ENCODE measurements at places on chromosomes 2 and 18.
A peak's percentile ranks its signal among the peaks of the same experiment; 100 is the strongest.

DNA sequence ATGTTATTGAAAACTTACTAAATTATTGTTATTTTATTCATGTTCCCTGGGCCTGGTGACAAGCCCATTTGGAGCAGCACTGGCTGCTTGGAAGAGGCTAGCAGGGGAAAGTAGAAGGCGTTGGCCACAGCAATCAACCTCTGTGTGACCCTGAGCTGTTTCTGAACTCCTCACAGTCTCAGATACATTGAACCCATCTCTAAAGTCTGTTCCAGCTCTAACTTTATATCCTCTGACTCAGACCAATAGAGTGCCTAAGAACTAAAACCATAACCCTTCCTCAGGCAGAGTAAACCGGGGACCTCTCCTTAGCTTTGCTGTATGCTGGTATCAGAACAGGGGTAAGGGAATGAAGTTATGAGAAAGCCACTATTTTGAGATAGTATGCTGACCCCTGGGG is 96.4 kb upstream of the NOL4 start:
- DNase-seq: no peak

- no peak for DNase-seq
Observed at GRCh38 chr2:28354920-28355520, 37.6 kb upstream of the FOSL2 start.

- DNase-seq: no peak
Observed at GRCh38 chr2:5074733-5075132, 617.5 kb upstream of the SOX11 start.

- peak; percentile 76 for DNase-seq
Observed at GRCh38 chr2:197707316-197708213, 2.4 kb downstream of the MARS2 start.

- no peak for DNase-seq
Observed at GRCh38 chr18:57002627-57003026, 144.3 kb upstream of the BOD1L2 start.

DNA sequence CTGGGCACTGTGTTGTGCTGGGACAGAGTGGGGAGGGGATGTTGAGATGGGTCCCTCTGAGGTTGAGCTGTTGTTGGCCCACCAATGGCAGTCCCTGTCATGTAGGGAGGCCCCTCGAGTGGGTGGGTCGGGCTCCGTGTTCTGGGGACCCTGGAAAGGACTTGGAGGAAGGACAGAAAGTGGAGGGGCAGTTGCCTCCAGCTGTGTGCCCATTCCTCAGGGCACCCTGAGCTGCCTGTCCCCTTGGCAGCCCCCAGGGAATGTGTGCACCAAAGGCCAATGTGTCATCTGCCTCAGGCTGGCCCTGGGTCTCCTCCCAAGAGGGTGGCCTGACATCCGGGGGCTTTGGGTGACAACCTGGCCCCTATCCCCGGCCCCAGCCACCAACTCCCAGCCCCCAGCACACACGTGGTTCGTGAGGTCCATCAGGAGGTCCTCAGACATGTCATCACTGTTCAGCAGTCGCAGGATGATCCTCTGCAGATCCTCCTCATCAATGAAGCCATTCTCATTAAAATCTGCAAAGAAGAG is 57.7 kb downstream of the CIB4 start:
- DNase-seq: no peak

DNA sequence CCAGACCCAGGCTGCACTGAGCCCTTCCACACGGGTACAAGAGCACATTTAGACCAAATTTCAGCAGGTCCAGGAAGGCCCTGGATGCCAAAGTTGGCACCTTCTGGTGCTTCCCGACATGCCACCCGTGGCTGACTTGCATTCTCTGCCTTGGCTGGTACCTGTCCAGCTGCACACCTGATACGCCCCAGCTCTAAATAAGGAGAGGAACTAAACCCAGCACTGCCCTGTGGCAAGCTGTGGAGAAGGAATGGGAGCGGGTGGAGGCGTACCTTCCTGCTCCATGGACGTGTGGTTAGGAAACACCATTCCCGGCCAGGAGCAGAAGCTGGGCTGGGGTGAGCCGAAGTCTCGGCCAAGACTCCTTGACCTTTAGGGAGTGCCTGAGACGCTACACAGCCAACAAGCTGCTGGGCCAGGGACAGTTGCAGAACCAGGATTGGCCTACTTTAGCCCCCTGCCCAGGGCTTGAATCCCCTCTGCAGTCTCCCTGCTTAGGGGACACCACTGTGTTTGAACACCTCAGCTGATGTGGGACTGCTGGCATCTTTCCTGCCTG is 86.5 kb upstream of the TAF1B start:
- DNase-seq: no peak

DNA sequence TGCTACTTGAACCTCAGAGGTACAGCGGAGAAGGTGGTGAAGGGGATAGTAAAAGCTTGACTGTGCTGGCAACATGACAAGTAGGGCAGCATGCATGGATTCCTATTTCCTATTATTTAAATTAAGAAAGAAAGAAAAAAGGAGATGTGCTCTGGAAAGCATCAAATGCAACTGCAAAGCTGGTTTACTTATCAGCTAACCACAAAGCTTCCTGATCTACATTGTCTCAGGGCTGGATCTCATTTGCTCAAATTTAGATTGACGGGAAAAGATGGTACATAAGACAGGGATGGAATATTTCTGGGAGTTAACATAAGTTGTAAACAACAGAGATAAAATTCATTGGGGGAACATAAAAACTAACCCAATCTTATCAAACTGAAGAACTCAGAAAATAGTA is 178.0 kb downstream of the RIT2 start:
- DNase-seq: no peak

DNA sequence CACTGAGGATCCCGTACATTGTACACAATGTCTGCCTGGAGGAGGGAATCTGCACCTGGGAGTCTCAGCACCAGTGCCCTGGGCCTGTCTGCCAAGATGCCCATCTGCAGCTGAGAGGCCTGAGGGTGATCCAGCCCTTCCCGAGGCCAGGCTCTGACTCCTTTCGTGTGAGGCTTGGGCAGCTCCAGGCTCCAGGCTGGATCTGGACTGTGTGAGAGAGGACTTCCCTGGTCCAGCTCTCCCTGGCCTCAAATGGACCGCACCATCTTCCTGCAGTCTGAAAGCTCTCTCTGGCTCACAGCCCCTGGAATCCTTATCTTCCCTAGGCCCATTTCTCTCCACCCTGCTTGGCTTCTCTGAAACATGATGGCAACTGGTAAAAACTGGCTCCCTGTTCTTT is 324.6 kb downstream of the DYSF start:
- no peak for DNase-seq

- no peak for DNase-seq
Observed at GRCh38 chr2:3125761-3126130, 251.9 kb downstream of the EIPR1 start.

GRCh38 chr2:29747786-29748470 is 173.5 kb downstream of the ALK start:
- peak; percentile 90 for DNase-seq

DNA sequence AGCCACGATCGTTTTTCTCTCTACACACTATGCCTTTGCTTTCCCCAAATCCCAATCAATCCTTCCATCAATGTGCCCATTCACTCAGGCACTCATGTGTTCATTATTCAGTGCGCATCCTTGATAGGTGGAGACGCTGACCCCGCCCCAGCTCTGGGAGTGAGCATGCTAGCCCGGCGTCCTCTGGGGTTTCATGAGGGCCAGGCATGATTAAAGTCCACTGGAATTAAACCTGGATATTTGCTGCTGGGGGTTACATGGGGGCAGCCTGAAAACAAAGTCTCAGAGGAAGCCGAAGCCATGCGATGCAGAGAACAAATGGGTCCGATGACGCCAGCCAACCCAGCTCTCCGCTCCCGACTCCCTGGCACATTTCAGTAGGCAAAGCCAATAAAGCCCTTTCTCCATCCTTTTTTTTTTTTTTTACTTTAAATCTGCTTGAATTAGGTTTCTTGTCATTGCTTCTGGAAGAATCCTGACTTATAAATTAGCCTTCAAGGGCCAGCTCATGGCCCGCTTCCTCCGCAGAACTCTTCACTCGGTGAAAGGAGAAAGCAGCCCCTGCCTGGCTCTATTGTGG is 316.4 kb upstream of the ID2 start:
- no peak for DNase-seq

DNA sequence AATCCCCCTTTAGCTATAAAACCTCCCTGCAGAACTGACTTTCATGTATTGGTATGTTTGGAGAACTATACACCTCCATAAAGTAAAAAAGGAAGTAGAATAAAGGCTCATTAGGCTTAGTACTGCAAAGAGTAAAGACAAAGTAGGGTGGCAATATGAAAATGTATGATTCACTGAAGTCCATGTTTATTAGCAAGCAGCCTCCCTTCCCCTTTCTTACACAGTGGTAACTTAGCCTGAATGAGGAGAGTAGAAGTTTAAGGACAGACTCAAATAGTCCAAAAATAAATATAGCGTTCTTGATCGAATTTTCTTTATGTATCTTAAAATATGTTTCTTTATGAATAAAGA is 1.5 kb downstream of the ZNF804A start:
- no peak for DNase-seq

- peak; percentile 39 for DNase-seq
Observed at GRCh38 chr18:28161608-28162599, 15.0 kb downstream of the CDH2 start.

DNA sequence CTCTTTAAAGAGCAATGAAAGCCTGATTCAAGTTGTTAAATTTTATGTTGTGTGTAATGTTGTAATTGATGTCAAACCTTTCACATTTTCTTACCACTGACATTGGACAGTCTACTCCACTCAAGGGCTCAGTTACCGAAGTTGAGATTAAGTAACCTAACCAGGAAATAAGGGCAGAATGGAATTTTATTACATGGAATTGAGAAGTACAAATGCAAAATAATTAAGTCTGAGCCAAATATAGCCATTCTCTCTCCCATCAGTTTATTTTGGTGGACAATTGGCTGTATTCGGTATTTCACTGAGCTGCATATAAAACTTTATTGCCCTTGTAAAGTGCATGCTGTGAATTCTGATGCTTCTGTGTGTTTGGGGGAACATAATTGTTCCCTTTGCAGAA is 231.5 kb downstream of the TTC32 start:
- DNase-seq: no peak

DNA sequence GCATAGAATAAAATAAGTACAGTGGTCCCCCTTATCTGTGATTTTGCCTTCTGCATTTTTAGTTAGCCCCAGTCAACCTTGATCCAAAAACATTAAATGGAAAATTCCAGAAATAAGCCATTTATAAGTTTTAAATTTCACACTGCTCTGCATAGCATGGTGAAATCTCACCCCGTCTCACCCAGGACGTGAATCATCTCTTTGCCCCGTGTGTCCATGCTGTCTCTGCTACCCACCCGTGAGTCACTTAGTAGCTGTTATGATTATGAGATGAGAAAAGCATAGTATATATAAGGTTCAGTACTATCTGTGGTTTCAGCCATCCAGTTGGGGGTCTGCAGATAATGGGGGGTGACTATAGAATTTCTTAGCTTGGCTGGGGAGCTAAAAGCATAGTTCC is 67.3 kb downstream of the RHBDD1 start:
- DNase-seq: peak; percentile 66

DNA sequence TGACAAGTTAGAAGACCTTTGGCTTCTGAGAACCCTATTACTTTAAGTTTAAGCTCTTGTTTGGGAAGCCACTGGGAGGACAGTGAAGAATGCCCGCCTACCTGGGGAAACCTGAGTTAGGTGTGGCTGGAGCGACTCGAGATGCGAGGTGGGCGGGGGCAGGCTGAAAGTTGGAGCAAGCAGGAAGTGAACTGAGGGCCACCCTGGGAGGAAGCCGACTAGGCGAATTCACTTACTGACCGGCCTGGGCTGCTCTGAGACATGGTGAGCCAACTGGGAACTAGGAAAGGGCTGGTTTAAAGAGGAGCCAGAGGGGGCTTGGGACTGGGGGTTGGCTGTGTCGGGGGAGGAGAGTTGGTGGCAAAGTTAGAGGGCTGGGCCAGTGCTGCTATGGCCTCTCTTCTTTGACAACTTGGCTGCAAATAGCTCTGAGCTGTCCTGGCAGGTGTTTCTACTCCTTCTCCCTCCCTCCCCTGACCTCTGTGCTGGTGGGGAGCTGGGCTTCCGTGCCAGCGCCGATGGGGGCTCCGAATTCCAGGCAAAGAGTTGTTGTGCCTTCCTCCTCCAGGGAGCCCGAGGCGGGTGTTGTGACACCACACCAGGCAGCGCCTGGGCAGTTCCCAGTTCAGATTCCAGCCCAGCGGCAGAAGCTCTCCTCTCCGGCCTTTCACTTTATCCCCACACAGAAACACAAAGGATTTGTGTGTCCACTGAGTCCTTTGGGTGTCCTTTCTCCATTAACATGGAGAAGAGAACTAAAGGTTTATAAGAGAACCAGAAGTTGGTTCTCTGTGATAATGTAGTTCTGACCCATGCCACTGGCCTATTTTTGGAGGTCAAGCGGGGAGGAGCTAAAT is at the start of gene VAMP8:
Gene VAMP8 (plus strand): TSS at position 201 of the 857 bp plus-strand sequence. CDS start 61 bp downstream, at position 262.
- DNase-seq: no peak

DNA sequence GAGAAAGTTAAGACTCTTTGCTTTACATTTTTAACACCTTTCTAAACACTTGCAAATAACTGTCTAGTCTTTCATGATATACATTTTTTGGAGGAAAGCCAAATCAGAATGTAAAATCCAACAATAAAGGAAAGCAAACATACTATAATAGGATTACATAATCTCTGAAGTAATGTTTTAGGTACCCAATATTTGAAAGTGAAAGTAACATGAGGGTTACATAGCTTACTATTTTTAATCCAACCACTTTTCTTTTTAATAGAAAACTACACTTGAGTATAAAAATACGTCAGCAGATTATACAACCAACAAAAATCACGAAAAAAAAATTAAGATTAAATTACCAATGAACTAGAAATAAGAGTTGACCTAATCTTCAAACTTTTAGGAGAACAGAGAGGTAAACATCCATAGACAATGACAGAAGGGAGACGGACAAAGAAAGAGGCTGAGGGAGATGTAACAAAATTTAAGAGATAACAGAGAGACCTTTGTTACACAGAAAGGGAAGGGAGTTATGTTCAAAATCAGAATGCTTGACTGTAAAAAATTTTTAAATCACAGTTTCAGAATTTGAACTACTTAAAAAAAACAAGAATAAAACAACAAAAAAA is 150.0 kb downstream of the IKZF2 start:
- peak; percentile 44 for DNase-seq

- DNase-seq: no peak
Observed at GRCh38 chr2:128421286-128421685, 102.6 kb upstream of the HS6ST1 start.

DNA sequence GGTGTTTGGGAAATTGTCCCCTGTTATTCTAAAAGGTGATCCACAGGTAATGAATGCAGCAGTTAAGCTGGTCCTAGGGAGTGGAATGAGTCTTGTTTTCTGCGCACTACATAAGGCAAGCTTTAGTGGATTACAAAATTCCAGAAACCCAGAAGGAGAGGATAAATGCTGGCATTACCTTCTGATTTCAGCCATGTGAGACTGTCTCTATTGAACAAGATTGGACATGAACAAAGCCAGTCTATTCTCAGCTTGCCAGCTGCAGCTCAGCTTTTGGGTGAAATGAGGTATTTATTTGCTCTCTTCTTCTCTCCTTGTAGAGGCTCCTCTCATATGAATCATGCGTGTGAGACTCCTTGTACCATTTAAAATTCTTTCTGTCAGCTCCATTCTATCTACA is 944.9 kb downstream of the CNTNAP5 start:
- DNase-seq: no peak

Measured in fibroblast of the aortic adventitia (primary cell).